CD4-positive, alpha-beta T cell treated with Interleukin-2 at 100 ng/mL for 4 hours (primary cell): ENCODE measurements at places on chromosomes 1 and 21.
A peak's percentile ranks its signal among the peaks of the same experiment; 100 is the strongest.

GRCh38 chr21:33162436-33162951 lies 67.2 kb upstream of the IFNAR2 start:
- DNase-seq: no peak

GRCh38 chr1:118084400-118084799 lies 100.6 kb downstream of the SPAG17 start:
- no peak for DNase-seq

DNA sequence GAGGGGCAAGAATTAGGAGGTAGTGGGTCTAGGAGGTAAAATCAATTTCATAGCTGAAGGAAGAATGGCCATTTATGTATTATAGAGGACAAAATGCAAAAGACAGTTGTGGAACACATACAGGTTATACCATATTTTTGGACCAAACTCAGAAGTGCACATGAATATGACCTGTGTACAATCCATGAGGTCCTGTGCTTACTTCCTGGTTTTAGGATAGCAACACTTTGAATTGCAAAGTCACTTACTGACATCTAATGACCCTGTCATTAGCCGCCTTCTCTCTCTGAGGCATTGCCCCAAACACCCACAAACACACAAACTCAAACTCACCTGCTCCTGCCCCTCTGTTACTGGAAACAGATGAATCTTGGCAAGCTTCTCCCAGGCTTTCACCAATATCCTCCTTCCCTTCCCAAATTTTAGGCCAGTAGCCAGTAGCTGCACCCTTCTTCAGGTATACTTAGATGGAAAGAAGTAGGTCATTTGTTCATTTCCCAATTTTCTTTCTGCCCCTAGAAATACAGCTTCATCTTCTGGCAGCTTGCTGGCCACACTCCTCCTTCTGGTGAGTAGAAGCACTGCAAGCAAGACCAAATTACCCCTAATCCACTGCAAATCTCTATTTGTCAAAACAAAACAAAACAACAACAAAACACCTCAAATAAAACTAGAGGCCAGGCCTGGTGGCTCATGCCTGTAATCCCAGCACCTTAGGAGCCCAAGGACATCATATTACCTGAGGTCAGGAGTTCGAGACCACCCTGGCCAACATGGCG lies 13.7 kb upstream of the RPL5 start:
- peak; percentile 39 for DNase-seq

DNA sequence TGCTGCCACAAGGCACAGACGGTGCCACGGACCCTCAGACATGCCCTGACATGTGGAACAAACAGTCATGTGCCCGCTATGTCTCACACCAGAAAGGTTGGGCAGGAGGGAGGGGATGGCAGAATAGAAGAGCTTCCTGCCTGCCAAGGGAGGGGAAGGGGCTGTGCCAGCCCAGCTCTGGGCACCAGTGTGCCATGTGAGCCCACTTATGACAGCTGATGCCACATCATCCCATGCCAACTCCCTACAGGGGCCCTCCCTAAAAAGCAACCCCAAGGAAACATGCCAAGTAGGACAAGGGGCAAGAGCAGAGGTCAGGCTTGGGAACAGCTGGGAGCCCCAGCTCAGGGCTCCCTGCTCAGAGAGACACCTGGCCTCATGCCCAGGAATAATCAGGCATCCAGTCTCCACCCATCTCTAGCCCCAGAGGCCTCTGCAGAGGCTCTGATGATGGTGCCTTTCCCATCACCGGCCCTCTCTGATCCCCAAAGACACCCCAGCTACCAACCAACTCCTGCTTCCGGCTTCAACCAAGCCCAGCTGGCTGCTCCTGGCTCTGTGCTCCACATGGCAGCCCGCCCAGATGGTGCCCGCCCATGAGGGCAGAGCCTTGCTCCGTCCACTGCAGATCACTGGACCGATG lies 10.3 kb downstream of the ADGRB2 start:
- no peak for DNase-seq

DNA sequence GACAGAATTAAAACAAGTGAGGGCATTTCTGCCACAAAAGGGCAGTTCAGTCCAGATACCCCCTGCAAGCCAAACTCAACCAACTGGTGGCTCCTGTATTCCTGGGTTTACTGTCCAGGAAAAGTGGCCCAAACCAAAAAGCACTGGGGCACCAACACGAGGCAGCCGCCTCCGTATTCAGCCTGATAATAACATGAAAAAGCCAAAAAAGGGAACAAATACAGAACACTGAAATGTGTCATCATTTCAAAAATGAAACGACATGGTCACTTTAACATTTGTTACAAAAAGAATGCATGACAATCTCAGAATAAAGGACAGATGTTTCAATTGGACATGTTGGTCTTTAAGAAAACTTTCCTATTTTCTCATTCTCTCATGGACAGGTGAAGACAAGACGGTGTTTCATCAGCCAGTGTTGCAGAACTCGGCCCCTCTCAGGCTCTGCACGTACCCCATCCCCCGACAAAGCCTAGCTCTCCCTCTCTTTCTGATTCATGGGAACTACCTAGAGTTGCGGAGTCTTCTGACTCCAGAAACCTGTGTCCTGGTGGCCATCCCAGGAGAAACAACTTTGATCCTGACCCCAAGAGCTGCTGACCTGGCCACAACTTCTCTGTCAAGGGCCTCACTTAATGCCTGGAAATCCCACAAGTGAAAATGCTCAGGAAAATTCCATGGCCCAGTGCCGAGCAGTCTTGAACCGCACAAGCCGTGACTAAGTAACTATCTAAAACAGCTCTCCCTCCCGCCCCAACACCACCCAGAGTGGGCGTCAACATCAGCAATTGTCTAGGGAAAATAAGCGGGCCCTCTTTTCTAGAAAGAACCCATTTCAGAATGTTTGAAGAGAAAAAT lies 27.1 kb downstream of the ZBTB17 start:
- DNase-seq: no peak

- peak; percentile 18 for DNase-seq
Observed at GRCh38 chr1:193614817-193615216, 428.4 kb upstream of the B3GALT2 start.

GRCh38 chr1:59901770-59902388 lies 24.7 kb downstream of the CYP2J2 start:
- DNase-seq: no peak

DNA sequence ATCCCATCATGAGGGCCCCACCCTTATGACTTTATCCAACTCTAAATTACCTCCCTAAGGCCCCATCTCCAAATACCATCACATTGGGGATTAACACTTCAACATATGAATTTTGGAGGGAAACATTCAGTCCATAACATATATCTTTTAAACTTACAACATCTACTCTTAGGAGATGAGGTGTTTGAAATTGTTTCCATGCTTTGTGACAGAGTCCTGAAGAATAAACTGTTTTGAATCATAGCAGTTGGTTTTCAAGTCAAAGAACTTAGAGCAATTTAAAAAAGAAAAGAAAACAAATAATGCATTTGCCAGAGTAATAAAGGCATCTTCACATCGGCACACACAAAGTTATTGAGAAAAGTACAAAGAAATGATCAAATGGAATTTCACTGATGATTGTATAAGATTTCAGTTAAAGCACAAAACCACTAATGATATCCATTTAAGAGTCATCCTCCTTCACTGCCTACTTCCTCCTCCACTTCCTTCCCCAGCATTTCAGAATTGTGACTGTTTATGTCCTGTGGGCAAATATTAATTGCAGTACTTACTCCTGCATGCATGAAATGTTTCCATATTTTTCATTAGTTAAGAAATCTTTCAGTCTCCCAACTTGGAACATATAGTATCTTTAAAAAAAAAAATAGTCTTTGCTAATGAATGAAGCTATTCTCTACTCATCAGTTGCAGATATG lies 202.0 kb downstream of the LRRC40 start:
- no peak for DNase-seq

DNA sequence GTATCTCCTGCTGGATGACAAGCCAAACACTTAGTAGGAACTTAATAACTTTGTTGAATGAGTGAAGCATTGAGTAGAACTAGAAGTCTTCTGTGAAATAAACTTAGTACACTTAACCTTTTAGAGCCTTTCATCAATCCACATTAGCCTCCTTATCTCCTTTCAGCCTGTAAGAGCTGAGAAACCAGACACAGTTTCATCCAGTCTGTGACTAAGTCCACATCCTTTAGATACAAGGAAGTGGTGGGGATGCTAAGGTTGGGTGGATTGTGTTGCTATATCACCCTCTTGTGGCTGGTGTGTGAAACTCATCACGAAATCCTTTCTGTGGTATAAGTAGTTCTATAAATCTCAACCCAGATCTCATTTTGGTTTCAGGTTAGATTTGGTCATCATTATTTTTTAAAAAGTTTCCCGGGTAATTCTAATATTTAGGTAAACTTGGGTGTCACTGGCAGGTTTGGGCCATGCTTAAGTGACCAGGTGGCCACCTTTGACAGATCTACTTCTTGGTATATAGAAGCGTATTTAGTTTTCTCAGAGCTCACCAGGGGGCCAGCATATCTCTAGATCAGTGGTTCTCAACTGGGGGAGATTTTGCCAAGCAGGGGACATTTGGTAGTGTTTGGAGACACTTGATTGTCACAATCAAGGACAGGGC lies 27.8 kb upstream of the CD84 start:
- peak; percentile 90 for DNase-seq

GRCh38 chr1:229420224-229420623 lies 13.7 kb downstream of the ACTA1 start:
- DNase-seq: no peak

- no peak for DNase-seq
Observed at GRCh38 chr1:214727274-214727673, 124.3 kb downstream of the CENPF start.

GRCh38 chr1:169725930-169726329 lies 7.9 kb downstream of the SELE start:
- DNase-seq: no peak

DNA sequence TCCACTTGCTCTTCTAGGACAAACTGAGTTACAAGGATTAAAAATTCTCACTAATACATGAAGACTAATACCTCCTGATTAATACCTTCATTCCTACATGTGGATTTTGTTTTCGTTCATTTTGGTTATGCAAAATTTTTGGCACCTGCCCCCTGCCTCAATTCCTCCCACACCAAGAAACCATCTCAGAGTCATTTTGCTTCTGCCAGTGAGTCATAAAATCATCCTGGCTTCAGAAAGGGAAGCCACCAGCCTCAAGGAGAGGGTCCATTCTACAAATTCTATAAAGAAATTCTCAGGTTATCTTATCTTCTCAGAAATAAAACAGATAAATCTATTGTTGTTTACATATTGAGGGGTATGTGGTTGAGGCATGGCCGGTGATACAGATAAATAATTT lies 103.2 kb upstream of the COA6 start:
- DNase-seq: no peak

DNA sequence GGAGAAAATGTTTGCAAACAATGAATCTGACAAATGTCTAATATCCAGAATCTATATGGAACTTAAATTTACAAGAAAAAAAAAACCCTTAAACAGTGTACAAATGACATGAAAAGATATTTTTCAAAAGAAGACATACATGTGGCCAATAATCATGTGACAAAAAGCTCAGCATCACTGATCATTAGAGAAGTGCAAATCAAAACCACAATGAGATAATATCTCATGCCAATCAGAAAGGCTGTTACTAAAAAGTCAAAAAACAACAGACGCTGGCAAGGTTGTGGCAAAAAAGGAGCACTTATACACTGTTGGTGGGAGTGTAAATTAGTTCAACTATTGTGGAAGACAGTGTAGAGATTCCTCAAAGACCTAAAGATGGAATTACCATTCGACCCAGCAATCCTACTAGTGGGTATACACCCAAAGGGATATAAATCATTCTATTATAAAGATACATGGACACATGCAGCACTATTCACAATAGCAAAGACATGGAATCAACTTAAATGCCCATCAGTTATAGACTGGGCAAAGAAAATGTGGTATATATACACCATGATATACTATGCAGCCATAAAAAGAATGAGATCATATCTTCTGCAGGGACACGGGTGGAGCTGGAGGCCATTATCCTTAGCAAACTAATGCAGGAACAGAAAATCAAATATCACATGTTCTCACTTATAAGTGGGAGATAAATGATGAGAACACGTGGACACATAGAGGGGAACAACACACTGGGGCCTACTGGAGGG lies 123.2 kb downstream of the PTPRC start:
- peak; percentile 31 for DNase-seq

GRCh38 chr1:14955402-14955801 lies 198.1 kb upstream of the TMEM51 start:
- DNase-seq: no peak

DNA sequence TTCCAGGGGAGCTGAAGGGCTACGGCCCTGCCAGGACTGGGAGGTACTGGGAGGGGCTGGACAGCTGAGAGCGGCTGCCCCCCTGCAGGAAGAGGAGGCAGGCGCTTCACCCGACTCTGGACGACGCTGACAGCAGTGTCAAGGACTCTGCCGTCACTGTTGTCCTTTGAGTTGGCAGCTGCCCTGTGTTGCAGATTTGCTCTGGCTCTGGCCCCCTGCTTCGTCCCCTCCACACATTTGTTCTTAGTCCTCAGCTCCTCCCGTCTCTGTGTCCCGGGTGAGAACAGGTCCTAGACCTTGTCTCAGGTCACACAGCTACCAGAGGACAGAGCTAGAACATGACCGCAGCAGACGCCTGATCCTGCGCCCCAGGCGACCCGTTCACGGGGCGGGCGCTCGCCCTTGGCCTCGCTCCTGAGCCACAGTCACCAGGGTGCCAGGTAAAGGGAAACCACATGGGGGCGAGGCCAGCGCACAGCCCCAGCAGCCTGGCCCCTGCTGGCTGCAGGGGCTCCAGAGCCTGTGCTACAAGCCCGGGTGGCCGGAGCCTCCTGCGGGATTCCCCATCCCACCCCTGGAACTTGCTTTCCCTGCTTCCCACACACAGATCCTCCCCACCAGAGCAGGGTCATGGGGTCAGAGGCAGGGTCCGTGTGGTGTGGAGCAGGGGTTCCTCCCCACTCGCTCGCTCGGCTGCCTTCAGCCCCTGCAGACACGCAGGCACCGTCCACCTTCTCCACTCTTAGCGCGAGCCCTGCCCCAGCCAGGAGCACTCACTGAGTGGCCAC lies 10.7 kb upstream of the NPHP4 start:
- no peak for DNase-seq

GRCh38 chr1:225481738-225482137 lies 53.9 kb upstream of the LBR start:
- no peak for DNase-seq

DNA sequence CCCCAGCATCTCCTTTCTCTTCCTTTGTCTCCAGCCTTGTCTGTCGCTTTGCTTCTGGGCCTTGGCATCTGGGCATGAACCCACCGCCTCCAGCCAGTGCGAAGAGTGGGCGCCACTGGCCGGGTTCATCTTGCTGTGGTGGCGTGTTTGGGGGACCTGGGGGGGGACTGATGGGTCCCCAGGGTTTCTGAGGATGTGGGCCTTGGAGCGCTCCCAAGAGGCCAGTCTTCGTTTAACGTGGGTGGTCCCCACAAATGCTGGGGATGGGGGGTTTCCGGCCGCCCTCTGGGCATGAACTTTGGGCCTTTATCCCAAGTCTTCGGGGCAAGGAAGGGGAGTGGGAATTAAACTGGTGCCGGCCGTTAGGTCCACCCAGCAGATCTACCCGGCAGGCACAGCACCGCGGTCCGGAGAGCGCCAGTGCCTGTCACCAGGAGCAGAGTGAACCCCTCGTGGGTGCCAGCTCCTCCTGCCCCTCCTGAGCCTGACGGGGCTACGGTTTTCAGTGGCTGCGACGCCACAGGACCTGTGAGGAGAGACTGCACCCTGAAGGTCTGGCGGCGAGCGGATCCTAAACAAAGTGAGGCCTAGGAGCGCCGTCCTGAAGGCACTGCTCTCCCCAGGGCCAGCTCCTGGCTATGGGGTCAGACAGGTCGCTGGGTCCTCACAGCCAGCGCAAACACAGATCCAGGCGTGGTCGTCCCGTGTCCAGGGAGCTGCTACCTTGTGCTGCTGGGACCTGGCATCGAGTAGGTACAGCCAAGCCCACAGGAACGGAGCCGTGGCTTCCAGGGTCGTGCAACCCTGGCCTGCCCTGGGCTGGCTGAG lies 12.1 kb upstream of the C1orf174 start:
- no peak for DNase-seq
